ENCODE measurements at places on chromosomes 6 and 20.
A peak's percentile ranks its signal among the peaks of the same experiment; 100 is the strongest.

DNA sequence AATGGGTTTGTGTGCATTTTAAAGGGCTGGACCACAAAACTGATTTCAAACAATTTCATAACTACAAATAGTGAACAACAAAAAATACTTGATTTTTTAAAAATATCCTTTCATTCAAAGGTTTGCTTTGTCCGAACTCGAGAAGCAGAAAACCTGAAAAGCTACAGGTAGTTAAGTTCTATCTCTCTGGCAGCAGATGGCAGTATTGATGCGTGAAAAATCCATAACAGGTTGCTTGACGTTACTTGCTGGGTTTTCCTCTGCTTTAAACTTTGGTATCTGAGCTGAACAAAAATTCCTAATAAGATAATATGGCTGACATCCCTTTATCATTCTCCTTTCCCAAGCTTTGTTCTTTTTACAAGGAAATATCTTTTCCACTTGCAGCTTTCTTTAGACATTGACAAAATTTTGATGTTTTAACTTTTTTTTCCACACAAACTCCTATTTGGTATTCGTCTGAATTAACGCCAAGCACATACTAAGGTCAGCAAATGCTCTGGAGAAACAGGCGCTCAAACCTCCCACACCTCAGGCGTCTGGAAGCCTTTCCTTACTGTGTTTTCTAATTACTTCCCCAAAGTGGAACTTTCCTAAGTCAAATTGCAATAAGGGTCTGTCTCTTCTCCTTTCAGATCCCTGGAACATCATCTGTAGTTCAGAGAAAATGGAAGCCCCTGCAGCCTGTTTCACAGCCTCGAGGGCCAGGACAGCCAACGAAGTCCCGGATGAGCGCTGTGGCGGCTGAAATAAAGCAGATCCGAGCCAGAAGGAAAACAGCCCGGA lies 50.3 kb upstream of the GFRAL start:
- no peak for DNase-seq

- no peak for DNase-seq
Observed at GRCh38 chr6:115932481-115932880, 128.2 kb downstream of the FRK start.

GRCh38 chr20:47276851-47277534 lies 79.5 kb downstream of the ZMYND8 start:
- no peak for DNase-seq

- no peak for DNase-seq
Observed at GRCh38 chr6:147695819-147696218, 187.3 kb downstream of the SAMD5 start.

GRCh38 chr6:34513646-34514045 lies 42.5 kb downstream of the SPDEF start:
- no peak for DNase-seq

DNA sequence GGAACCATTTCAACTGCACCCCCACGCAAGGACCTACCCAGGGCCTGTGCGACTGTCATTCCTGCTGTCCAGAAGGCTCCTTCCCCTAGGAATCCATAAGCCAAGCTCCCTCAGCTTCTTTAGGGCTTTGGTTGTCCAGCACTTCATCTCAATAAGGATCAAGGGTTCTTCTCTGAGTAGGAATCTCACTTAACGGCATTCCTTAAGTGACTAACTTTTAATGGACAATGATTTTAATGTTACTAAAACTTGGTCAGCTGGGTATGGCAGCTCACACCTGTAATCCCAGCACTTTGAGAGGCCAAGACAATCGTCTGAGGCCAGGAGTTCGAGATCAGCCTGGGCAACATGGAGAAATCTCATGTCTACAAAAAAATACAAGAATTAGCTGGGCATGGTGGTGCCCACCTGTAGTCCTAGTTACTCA lies 13.4 kb downstream of the UBE2V1 start:
- no peak for DNase-seq

- DNase-seq: no peak
Observed at GRCh38 chr6:82861121-82861520, 204.5 kb downstream of the UBE3D start.

GRCh38 chr6:33419580-33420490 lies at the start of gene SYNGAP1:
SYNGAP1 (plus strand) TSS chr6:33420065; CDS start chr6:33420265, 200 bp downstream.
- no peak for DNase-seq

DNA sequence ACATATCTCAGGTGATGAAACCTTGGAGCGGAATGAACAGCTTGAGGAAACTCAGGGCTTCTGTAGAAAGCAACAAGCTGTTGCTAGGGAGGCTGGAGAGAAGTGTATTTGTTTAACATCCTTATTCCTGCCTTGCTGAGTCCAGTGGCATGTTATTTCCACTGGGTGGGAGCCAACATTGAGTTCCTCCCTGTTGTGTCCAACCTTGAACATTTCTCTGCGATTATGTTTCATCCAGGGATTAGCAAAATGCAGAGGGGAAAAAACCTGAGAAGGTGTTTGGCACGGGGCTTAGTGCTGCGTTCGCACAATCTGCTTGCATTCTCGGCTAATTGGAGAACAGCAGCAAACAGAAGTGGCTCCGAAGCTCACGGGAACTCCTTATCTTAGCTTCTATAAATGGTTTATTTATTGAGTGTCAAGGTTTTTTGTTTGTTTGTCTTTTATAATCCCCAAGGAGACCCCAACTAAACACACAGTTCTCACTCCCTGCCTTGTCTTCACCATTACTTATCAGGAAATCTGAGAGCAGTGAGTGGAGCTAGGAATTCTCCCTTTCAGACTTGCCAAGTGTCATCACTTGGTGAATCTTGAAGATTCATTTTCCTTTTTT lies 412.8 kb downstream of the CDC5L start:
- no peak for DNase-seq

GRCh38 chr6:168387911-168388310 lies 53.1 kb upstream of the SMOC2 start:
- DNase-seq: no peak

DNA sequence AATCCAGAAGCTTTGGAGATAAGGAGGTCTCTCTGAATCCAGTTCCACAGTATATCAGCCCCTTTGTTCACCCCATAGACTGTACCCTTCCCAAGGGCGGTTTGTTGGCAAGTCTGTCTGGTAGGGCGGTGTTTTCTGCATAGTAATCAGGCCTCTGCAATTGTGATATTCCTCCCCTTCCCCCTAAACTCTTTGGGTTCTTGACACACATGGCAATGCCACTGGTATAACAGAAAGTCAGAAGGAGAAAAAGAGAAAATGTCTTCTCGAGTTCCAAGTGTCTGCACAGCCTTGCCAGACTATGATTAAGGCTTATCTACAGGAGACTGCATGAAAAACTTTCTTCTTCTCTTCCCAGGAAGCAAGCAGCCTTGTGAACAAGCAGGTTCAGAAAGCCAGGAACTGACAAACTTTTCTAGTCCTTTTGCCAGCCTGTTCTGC lies 45.6 kb downstream of the FOXO3 start:
- no peak for DNase-seq

DNA sequence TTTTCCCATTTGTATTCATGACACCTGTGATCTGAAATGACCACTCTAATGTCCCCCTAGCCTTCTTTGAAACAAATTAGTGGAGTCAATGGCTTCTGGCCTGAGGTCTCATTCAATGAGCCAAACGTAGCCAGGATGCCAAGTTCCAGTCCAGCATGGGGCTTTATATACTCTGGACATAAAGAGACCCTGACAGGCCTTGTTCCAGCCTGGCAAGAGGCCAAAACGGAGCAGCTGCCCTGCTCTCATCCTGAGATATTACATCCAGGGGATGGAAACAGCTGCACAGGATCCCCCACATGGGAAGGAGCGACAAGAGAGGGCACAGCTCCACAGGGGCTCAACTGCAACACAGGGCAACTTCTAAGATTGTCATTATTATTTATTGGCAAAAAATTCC lies 437.8 kb downstream of the CDH26 start:
- no peak for DNase-seq

GRCh38 chr6:106639812-106640211 lies 10.4 kb downstream of the QRSL1 start:
- no peak for DNase-seq

- DNase-seq: no peak
Observed at GRCh38 chr6:106214531-106214930, 111.0 kb downstream of the ATG5 start.

DNA sequence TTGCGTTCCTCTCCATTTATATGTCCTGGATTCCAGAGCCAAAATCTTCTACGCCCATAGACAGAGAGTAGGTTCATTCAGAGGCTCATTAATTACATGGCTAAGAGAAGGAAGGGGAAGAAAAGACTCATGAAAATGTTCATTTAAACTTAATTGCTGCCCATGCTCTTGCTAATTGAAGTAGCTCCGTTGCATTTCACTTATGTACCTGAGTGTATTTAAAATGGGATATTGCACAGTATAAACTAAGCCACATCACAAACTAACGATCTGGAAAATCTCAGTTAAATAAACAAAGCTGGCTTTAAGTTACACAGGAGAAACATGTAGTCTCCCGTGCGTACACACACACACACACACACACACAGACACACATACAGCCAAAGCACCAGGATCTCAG lies 269.2 kb downstream of the CDC5L start:
- no peak for DNase-seq

DNA sequence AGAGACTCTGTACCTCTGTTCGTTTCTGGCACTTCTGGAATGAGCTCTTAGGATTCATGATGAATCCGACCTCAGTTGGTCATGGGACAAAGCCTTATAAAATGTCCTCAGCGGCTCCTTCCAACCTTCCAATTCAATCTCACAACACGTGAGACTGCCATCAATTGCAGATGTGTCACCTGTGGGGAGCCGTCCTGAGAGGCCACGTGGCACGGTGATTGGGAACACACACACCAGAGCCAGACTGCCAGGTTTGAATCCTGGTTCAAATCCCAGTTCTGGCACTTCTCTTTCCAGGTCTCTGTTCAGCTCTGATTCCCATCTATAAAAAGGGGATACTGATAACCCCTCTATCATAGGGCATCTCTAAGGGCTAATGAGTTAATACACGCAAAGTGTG lies 124.5 kb downstream of the ANKRD60 start:
- no peak for DNase-seq

- DNase-seq: no peak
Observed at GRCh38 chr20:19453410-19453809, 241.0 kb downstream of the SLC24A3 start.

- DNase-seq: peak; percentile 36
Observed at GRCh38 chr6:45922728-45923351, 92.8 kb downstream of the CLIC5 start.

GRCh38 chr6:149266659-149267058 lies 50.9 kb upstream of the TAB2 start:
- no peak for DNase-seq

DNA sequence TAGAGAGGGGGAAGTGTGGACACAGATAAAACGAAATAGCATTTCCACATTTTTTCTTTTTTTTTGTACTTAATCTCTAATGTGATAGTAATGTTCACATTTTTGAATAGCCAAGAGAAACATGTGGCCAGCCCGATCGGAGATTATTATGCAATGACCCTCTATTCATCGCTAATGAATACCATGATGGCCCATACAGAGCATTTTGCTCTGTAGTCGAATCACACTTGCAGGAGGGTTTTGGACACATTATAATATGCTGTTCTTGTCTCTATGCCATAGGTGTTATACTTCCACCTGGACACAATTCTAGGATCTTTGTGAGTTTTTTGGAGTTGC lies 60.1 kb downstream of the MTHFD1L start:
- DNase-seq: no peak

DNA sequence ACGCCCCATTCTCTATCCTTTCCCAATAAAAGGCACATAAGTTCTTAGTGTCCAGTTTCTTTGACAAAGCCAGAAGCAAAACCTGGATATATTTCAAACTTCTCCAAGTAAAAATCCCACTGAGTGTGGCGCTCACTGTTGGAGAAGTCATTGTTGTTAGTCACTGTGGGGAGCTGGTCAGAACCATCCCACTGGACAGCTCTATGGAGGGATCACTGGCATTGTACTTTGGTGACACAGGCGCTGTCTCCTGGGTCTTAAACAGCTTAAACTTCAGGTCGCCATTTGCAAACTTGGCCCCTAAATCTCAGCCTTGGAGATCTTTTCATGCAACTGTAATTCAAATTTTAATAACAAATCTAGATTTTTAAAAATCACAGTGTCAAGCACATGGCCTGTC lies 111.5 kb upstream of the SLC24A3 start:
- no peak for DNase-seq

DNA sequence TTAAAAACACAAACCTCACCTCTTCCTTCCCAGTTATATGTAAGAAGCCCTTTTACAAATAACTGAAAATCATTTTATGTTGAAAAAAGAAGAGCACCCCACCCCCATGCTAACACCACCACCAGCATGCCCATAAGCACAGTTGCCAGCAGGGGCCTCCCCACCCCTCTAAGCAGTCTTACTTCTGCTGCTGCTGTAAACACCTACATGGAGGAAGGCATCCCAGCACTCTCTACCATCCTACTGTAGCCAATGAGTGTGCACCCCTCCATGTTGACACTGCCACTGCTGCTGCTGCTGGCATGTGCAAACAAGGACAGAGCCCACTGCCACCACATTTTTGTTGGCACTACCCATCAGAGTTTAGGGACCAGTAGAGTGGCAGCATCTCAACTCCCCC lies 49.6 kb upstream of the PHIP start:
- DNase-seq: no peak

DNA sequence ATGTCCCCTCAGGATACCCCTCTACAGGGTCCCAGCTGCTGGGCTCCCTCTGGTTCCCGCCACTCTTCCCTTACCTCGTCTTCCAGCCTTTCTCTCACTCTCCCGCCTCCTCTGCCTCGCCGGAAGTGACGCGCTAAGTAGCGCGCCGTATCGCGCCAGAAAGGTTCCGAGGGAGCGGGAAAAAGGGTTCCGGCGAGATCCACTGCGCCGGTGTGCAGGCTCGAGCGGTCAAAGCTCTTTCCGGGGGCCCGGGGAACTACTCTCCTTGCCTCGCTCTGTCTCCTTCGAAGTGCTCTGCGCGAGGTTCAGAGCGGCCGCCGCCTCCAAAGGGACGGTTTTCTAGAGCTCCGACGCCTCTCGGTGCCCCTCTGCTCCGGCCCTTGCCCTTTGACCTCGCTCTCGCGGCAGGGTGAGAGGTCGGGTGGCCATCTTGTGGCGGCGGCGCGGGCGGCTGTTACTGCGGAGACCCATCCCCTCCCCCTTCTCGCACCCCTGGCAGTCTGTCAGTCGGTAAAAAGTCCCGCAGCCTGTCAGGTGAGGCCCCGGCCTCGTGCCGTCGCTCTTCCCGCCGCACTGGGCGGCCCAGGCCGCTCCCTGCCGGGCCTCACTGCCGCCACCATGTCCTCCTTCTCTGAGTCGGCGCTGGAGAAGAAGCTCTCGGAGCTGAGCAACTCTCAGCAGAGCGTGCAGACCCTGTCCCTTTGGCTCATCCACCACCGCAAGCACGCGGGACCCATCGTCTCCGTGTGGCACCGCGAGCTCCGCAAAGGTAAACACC lies at the start of the genes RPRD1B and TTI1:
Gene RPRD1B, plus strand, starts transcription at position 417 of the 778 bp plus-strand sequence. Its CDS starts 202 bp downstream, at position 619.
Gene TTI1, minus strand, starts transcription at position 127 of the 778 bp plus-strand sequence. CDS start 19,640 bp downstream, outside the sequence.
- peak; percentile 85 for DNase-seq

- DNase-seq: no peak
Observed at GRCh38 chr6:106324726-106325335, 729 bp downstream of the ATG5 start.

DNA sequence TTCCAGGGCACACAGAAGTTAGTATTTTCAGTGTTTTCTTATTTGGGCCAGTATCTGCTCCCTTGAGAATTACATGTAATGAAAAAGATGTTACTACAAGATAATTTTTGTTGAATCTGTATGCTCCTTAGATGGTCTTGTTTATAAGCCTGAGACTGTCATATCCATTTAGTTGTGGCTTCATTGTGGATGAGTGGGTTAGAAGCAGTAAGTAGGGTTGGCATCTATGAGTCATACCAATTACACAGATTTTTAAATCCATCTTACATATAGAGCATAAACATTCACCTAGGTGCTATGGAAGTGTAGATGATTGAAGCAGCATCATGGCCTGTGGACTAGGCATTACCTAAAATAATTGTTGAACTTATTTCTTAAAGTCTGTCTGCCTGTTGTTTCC lies 13.5 kb upstream of the BAG2 start:
- no peak for DNase-seq

- DNase-seq: no peak
Observed at GRCh38 chr20:61192337-61192950, 59.6 kb upstream of the CDH4 start.

Data from activated CD4-positive, alpha-beta T cell treated with anti-CD3 and anti-CD28 coated beads, Interleukin-2, amount 50 U/mL, for 24 hours (primary cell).